Stimulated activated CD4-positive, alpha-beta T cell treated with anti-CD3 and anti-CD28 coated beads, TNF-alpha, amount 100 ng/mL, for 48 hours (primary cell): ENCODE measurements at places on chromosomes 6 and 20.

GRCh38 chr6:145534989-145535388 is 200.3 kb downstream of the EPM2A start:
- DNase-seq = no peak

DNA sequence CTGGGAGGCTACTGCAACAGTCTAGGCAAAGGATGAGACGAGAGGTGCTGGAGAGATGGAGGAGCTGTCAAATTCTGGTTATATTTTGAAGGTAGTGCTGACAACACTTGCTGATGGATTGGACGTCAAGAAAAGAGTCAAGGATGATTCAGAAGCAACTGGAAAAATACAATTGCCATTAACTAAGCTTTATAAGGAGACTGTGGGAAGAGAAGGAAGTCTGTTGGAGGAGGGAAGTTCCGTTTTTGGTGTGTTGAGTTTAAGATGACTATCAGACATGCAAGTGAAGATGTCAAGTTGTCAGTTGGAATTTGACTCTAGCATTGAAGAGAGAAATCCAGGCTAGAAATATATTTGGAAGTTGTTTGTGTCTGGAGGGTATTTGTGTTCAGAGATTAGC is 358.1 kb downstream of the RNGTT start:
- no peak for DNase-seq

GRCh38 chr6:56655249-56655648 is 12.6 kb upstream of the DST start:
- DNase-seq = no peak

GRCh38 chr6:41375598-41376151 is 40.3 kb downstream of the NCR2 start:
- no peak for DNase-seq

DNA sequence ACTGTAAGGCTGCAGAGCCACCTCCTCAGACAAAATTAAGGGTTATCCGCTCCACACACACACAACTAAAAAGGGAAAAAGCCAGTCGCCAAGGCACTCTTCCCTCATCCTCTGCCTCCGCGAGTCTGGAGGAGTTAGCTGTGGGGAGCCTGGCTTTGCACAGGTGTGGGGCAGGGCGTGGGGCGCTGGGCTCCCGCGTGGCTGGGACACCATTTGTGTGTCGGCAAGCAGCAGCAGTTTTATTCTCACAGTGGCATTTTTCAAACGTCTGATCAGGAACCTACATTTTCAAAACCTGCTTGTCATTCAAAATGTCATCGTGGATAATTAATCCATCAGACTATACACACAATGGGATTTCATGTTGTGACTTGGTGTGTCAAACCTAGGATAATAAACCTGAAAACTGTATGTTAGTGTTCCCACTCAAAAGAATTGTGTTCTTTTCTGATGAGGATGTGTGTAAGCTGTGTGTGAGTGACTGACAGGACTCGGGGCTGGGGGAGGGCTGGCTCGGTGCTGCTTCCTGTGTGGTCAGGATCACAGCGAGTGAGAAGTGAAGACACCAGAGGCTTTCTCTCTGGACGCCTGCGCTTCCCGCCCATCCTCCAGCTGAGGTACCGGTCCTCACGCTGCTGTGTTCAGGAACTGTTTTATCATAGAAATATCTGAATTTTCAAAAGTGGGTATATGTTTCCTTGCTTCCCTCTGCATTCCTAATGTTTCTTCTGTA is 83.1 kb downstream of the IRF4 start:
- DNase-seq = peak; percentile 62

- DNase-seq = no peak
These were observed 72.4 kb upstream of the ZMYND8 start for GRCh38 chr20:47428851-47429336.

DNA sequence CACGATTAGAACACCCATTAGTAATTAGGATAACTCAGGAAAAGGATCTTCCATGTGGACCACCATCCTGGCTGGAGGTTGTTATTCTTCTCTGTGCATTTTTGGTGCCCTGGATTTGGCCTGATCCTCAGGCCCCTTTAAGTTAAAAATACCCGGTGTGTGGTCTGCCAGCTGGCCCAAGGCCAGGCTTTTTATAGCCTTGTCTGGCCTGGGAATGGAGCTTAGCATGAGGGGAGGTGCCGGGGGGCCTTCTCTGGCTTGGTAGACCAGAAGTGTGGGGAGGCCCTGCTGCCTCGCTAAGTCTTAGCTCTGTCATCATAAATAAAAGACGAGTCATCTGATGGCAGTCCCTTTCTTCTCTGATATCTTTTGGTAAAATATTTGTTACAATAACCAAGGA is 71.4 kb downstream of the ARID1B start:
- no peak for DNase-seq

DNA sequence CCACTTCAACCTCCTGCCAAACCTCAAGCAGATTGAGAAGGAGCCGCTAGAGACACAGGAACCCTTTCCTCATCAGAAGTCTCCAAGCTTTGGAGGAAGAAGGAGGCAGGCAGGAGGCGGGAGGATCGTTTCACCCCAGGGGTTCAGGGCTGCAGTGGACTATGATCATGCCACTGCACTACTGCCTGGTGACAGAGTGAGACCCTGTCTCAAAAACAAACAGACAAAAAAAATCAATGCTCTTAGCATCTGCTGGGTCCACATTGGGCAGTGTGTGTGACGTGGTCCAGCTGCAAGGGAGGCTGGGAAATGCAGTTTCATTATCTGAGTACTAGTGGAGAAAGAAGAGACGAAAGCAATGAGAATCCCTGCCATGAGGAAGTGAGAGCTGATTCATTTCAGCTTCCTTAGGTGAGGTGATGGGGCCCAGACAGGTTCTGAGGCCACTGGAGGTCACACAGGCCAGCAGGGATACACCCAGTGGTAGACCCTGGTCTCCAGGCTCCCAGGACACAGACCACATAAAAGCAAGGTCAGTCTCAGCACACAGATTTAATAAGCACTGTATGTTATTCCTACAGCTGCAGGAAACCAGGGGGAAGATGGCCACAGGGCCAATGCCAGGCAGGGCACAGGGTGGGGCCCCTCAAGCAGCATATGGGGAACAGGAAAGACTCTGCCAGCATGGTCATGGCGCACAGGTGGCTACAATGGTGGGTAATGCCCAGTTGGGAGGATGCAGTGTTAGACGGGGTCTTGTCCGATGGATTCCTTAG is 4.3 kb downstream of the GFRA4 start:
- no peak for DNase-seq

GRCh38 chr6:17621003-17621402 is 20.9 kb downstream of the FAM8A1 start:
- DNase-seq = no peak

GRCh38 chr6:42507901-42508300 is 55.9 kb upstream of the UBR2 start:
- no peak for DNase-seq

DNA sequence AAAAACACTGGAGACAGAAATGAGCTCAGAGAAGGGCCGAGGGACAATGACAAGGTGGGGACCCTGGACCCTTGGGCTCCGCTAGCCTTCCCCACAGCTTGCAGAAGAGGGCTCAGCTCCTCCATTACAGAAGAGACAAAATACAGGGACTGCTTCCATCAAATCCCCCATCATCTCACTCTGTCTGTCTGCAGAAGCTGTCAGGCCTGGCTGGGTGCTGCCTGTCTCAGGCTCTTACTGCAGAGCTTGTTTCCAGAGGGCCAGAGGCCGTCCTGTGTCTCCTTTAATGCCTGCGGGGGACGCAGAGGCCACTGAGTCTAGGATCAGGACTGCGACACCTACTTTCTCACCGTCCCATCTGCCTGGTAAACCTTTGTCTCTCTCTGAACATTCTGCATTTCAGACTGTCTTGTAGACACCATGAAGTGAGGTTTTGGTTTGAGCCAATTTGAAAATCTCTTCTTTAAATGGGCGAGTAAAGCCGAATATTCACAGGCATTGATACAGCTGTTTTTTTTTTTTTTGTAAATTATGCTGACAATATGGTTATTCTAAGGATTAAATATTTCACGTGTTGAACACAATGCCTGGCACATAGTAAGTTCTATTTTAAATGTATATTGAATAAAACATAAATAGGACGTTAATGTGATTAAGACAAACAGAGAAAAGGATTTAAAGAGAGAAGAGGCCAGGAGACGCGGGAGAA is 28.3 kb downstream of the RNASET2 start:
- no peak for DNase-seq

- DNase-seq = no peak
These were observed 273.4 kb downstream of the BMP7 start for GRCh38 chr20:56993020-56993559.

GRCh38 chr6:29757282-29757681 is 34.0 kb downstream of the HLA-F start:
- no peak for DNase-seq

- DNase-seq = no peak
These were observed 36.7 kb downstream of the MARCKS start for GRCh38 chr6:113893866-113894265.

- no peak for DNase-seq
These were observed 19.5 kb upstream of the ADGRF1 start for GRCh38 chr6:47061309-47062300.

- DNase-seq = no peak
These were observed 490.9 kb upstream of the JARID2 start for GRCh38 chr6:14754751-14755513.

GRCh38 chr6:21771626-21772320 is 178.2 kb downstream of the SOX4 start:
- no peak for DNase-seq

DNA sequence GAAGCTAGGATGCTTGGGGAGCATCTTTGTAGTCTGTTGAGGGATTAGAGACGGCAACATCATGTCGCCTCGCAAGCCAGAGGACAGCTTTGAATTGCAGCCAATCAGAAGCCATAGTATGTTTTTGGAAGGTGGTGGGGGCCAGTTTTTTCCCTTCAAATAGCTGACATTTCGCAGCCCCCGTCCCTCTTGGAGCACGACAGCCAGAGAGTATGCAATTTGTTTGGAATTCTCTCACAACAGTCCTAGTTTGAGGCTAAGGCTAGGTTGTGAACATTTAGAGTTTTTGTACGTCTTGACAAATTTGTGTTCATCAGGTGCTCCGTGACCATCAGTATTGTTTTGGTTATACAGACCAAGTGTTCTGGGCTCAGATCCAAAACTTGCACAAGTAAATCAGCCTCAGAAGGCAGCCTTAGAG is 83.3 kb downstream of the PLCB1 start:
- no peak for DNase-seq

DNA sequence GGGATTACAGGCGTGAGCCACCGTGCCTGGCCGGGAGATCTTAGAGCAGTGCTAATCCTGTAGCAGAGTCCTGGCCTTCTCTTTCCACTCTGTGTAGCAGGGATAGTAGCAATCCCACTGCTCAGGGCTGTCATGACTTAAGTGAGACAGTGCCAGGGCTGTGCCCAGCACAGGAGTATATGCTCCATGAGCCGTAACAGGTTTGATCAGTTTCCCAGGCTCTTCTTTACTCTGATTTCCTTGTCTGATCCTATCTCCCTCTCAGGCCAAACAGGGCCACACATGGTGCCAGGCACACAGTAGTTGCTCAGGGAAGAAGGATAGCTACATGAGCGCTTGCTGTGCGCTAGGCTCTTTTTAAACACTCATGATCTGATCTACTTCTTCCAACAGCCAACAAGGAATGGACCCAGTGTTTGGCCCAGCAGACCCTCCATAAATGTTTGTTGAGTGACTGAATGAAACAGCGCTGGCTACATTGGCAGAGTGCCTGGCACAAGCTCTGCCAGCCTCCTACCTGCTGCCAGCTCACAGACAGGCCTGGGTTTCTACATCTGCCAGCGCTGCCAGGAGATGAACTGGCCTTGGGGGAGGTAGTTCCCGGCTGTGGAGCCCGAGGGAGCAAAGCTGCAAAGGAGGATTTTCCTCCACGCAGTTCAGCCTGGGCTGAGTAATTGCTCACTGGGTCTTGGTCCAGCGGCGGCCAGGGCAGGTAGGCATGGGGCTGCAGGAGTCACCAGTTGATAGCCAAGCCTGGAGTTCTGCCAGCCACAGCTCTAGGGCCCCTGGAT is 36.9 kb downstream of the SNAI1 start:
- DNase-seq = no peak

- peak; percentile 76 for DNase-seq
These were observed 36.6 kb upstream of the LTV1 start for GRCh38 chr6:143806282-143807102.

GRCh38 chr6:75117701-75118100 is 88.2 kb downstream of the COL12A1 start:
- DNase-seq = no peak

DNA sequence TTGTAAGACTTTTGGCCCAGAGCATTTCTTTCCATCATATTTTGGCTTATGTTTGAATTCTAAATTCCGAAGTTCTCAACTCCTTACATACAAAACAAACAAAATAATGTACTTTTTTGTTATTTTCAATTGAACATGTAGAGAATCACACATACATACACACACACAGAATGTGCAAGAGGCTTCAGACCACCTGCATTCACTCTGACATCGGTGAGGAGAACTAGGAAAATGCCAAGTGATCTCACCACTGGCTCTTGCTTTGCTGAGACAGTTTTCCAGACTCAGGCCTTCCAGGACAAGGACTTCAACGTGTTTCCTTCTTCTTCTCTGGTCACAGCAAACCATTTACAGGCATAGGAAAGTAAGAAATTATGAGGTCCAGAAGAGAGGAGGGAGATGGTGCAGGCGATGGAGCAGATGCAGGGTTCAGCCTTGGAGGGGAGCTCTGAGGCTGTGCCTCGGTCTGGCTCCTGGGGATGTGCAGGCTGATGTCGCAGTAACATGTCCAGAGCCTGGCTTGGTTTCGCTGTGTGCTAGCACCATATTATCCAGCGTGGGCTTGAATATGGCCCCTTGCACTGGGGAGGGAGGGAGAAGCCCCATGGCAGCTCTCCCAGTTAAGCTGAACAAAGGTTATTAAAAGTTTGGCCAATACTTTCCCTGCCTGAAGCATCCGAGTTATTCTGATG is 93.4 kb downstream of the DACT2 start:
- no peak for DNase-seq

GRCh38 chr6:147055821-147056392 is 148.3 kb upstream of the STXBP5 start:
- DNase-seq = no peak

- DNase-seq = no peak
These were observed 9.0 kb upstream of the MRPS10 start for GRCh38 chr6:42226645-42227143.

GRCh38 chr6:159257846-159258245 is 88.6 kb downstream of the FNDC1 start:
- DNase-seq = no peak

DNA sequence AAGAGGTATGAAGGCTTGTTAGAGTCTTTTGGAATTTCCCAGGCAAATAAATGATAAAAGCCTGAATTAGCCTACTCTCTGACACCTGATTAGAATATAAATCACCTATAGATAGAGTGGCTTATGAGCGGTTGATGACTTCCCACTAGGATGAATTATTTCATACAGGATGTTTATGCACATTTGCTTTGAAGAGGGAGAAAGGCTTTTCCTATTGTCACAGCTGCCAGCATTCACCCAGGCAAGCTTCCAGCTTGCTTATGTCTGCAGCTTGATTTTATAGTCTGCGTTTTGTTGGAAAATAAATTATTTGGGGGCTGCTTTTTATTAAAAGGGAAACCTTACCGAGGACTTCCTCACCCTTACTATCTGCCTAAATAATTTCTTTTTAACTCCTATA is 51.3 kb upstream of the EIF2S2 start:
- no peak for DNase-seq

- DNase-seq = no peak
These were observed 23.0 kb downstream of the ZSCAN31 start for GRCh38 chr6:28312939-28313338.
